ENCODE measurements at places on chromosomes 7 and 10. TPM values are rescaled to one million over a fixed set of nuclear protein-coding genes. Genes with fewer than 3 reads are reported as not detected.

GRCh38 chr10:118342638-118343020 lies 505 bp upstream of the FAM204A start:
- no peak for DNase-seq

USP54 gene
- 70.2 TPM for total RNA-seq

- no peak for DNase-seq
Measured at GRCh38 chr10:50929670-50930069, 44.2 kb upstream of the A1CF start.

RHOBTB1 gene
- total RNA-seq, result 4.0 TPM

BAIAP2L1 gene
- 28.2 TPM for total RNA-seq
